ENCODE measurements at places on chromosomes 11 and 22. TPM values are rescaled to one million over a fixed set of nuclear protein-coding genes. Genes with fewer than 3 reads are reported as not detected.

Gene SLC22A6
- not detected for total RNA-seq

Gene BLID
- not detected for total RNA-seq

Gene NPAS4
- not detected for total RNA-seq

Gene THRSP
- total RNA-seq, result not detected

Gene ARHGAP8
- 0.37 TPM for total RNA-seq

Gene CHST1
- total RNA-seq, result not detected

Gene PKP3
- total RNA-seq, result not detected

Gene UNC93B1
- 123 TPM for total RNA-seq

Gene FDX1
- total RNA-seq, result 10.0 TPM

Gene ALKBH8
- 13.3 TPM for total RNA-seq

DNA sequence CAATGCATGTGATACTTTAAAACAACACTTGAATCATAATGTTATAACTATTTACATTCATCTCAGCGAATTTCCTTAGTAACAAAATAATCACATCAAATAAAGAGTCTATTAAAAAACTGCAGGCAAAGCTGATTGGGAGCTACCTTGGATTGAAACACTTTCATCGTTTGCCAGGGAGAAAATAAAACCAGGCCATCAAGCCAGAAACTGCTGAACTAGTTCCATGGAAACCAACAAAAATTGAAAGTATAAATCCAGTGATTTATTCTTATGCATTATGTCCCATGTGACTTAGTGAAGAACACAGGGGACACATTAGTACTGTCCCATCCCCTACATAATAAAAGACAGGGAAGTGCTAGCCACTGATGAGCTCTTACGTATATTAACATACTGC is 21.7 kb downstream of the SLC35F2 start:
- peaks cover 13% of the 10 kb centered on the region for H3K4me1 ChIP-seq
- H3K4me3 ChIP-seq, result no peak overlapping the region
- H3K27me3 ChIP-seq, result no peaks in the 10 kb centered on the region
- no peak for DNase-seq

DNA sequence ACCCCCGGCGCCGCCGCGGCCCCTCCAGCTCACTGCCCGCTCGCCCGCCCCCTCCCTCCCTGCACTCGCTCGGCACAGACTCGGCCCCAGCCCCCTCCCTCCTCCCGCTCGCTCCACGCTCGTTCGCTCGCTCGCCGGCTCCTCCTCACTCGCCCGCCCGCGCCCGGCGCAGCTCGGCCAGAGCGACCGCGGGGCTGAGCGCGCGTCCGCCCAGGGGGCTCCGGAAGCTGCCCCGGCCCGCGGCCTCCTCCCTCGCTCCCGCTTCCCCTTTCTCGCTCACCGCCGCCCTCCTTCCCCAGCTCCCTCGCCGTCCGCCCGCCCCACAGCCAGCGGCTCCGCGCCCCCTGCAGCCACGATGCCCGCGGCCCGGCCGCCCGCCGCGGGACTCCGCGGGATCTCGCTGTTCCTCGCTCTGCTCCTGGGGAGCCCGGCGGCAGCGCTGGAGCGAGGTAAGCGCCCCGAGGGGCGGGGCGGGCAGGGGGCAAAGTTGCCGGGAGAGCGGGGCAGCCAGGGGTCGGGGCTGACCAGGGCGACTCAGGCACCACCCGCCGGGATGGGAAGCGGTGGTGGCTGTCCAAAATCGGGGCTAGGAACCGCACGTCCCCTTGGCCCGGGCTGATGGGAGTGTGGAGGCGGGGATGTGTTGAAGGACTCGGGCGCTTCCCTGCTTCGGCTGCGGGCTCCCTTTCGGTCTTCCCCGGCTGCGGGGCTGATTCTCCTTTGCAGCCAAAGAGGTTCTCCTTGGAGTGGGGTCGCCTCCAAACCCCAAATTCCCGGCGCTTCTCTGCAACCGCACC is at the start of gene SEZ6L:
TSS of gene SEZ6L (plus strand) at position 148 of the 797 bp plus-strand sequence. CDS start at position 356, 208 bp downstream.
- no peaks in the 10 kb centered on the region for H3K36me3 ChIP-seq
- no peak within 1 kb of the TSS for H3K27ac ChIP-seq
- H3K4me3 ChIP-seq, result peak within 1 kb of the TSS; percentile 35
- H3K4me1 ChIP-seq, result peaks cover 18% of the 10 kb centered on the region
- peak; percentile 35 for DNase-seq

DNA sequence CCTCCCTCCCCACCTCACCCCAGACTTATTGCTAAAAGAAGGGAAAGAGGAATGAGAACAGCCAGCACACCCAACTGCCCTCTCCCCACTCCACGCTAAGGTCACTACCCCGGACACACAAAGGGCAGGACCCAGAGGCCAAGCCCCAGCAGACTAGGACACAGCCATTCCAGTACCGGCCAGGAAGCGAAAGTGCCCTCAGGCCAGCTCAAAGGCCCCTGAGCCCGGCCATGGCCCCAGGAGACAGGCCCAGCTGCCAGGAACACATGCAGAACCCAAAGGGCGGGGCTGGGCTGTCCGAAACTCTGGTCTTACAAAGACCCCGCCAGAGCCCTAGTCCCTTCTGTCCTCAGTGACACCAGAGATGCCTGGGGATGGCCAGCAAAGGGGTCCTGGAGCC is 5.5 kb downstream of the RCOR2 start:
- no peaks in the 10 kb centered on the region for H3K27me3 ChIP-seq
- H3K27ac ChIP-seq, result no peak overlapping the region
- peaks cover 9% of the 10 kb centered on the region for H3K4me1 ChIP-seq
- H3K4me3 ChIP-seq, result no peak overlapping the region

DNA sequence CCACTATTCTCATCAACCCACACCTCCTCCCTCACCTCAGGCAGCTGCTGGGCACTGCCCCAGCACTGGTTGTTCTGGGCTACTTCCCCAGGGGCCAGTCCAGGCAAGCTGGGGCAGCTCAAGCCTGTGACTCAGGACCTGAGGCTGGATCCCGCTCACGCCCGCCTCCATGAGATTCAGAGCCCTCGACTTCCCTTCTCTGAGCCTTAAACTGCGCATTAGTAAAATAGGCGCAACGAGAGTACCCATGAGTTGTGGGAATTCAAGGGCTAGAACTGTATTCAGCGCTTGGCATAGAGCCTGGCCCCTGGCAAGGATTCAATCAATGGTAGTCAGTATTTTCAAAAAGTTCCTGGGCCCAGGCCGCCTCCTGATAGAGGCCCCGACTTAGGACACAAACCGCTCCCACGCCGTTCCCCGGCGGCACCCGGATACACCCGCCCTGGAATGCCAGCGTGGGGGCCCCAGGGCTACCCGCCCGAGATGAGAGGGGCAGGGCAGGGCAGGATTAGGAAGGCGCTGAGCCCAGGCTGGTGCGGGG is 723 bp upstream of the CD82 start:
- H3K27me3 ChIP-seq, result no peaks in the 10 kb centered on the region
- peaks cover 58% of the 10 kb centered on the region for H3K4me1 ChIP-seq
- peak overlapping the region; percentile 73 for H3K27ac ChIP-seq
- peaks cover 8% of the 10 kb centered on the region for H3K36me3 ChIP-seq

GRCh38 chr11:8723711-8724110 is 41.1 kb downstream of the RPL27A start:
- no peak for DNase-seq
- H3K4me1 ChIP-seq, result peaks cover 2% of the 10 kb centered on the region
- H3K4me3 ChIP-seq, result no peak overlapping the region
- H3K27me3 ChIP-seq, result no peaks in the 10 kb centered on the region
- no peak overlapping the region for H3K27ac ChIP-seq

DNA sequence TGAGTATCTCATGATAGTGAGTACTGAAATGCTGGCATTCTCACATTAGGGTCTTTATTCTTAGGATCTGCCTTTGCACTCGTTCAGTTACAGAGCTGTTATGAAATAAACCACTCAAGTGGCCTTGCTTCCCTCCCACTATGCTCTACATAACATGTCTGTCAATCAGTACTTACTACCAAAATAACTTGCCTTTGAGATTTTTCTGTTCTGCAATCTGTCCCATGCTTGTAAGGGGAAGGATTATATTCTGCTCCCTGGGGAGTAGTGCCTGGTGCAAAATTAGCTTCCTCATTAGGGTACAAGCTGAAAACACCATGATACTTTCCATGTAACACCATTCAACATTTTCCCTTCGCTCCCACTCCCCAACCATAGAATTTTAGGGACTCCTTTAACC is 1.9 kb upstream of the GRAP2 start:
- H3K27me3 ChIP-seq, result no peaks in the 10 kb centered on the region
- peaks cover 51% of the 10 kb centered on the region for H3K4me1 ChIP-seq
- H3K4me3 ChIP-seq, result peak overlapping the region; percentile 8
- no peaks in the 10 kb centered on the region for H3K36me3 ChIP-seq

DNA sequence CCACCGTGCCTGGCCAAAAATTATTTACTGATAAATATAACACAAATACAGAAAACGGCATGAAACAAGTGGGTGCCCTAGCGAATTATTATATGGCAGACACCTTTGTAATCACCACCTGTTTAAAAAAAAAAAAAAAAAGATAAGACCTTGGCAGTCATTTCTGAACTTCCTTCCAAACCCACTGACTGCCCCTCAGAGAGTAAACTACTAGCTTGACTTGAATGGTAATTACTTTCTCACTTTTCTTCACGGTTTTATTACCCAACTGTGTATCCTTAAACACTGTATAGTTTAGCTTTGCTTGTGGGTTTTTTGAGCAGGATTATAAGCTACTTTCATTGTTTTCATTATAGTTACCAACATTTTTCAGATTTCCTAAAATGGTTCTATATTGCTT is 23.7 kb downstream of the SFI1 start:
- no peak overlapping the region for H3K27ac ChIP-seq
- DNase-seq, result no peak
- peaks cover 5% of the 10 kb centered on the region for H3K36me3 ChIP-seq
- no peak overlapping the region for H3K4me3 ChIP-seq
- H3K27me3 ChIP-seq, result no peaks in the 10 kb centered on the region

- no peak overlapping the region for H3K4me3 ChIP-seq
- no peaks in the 10 kb centered on the region for H3K27me3 ChIP-seq
- H3K4me1 ChIP-seq, result no peaks in the 10 kb centered on the region
Observed at GRCh38 chr11:16299884-16300782, 56.2 kb downstream of the SOX6 start.

GRCh38 chr11:96114178-96115064 is 190.5 kb upstream of the MTMR2 start:
- no peak overlapping the region for H3K4me3 ChIP-seq
- peaks cover 4% of the 10 kb centered on the region for H3K36me3 ChIP-seq
- no peak overlapping the region for H3K27ac ChIP-seq

GRCh38 chr11:72013765-72014711 is 15.3 kb downstream of the IL18BP start:
- H3K36me3 ChIP-seq, result peaks cover 1% of the 10 kb centered on the region
- no peak overlapping the region for H3K27ac ChIP-seq
- H3K4me3 ChIP-seq, result no peak overlapping the region

DNA sequence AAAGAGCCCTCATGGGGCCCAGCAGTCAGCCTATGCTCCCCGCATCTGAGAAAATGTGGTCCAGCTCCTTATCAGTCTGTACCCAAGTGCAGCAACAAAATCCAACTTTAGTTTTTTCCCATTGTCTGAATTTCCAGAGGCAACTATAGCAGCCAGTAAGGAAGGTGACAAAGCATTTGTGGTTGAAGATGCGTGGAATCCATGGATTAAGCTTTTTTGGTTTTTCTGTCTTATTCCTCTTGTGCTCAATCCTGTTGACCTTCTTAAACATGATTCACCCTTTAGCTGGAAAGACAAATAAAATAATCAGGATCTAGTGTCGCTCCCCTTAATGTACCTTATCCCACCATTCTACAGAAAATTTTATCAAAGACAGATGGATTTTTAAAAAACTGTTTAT is 14.3 kb downstream of the GDPD4 start:
- no peaks in the 10 kb centered on the region for H3K4me1 ChIP-seq
- no peaks in the 10 kb centered on the region for H3K36me3 ChIP-seq
- H3K4me3 ChIP-seq, result no peak overlapping the region
- peaks cover 2% of the 10 kb centered on the region for H3K27me3 ChIP-seq
- no peak overlapping the region for H3K27ac ChIP-seq

- H3K27ac ChIP-seq, result no peak overlapping the region
- H3K36me3 ChIP-seq, result no peaks in the 10 kb centered on the region
- H3K27me3 ChIP-seq, result no peaks in the 10 kb centered on the region
- H3K4me3 ChIP-seq, result no peak overlapping the region
Observed at GRCh38 chr11:113167599-113167998, 146.8 kb upstream of the TTC12 start.

DNA sequence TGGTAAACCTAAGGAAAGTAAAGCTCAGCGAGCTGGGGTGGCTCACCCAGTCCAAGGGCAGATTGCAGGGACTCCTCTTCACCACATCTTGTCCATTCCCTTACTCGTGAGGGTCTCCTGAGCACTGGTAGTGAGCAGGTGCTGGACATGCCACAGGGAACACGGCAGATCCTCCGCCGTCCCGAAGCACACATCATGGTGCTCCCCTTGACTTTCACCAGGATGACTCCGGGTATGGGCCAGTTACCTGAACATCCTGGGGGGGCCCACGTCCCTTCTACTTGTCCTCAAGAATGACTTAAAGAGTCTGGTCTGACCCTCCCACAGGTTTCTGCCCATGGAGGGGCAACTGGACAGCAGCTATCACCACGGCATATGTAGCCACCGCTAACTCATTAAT is 8.0 kb upstream of the SF1 start:
- no peaks in the 10 kb centered on the region for H3K27me3 ChIP-seq
- peaks cover 28% of the 10 kb centered on the region for H3K4me1 ChIP-seq
- H3K4me3 ChIP-seq, result no peak overlapping the region
- H3K27ac ChIP-seq, result no peak overlapping the region

GRCh38 chr22:17476838-17477237 is 86.5 kb upstream of the SLC25A18 start:
- H3K27ac ChIP-seq, result no peak overlapping the region
- no peaks in the 10 kb centered on the region for H3K36me3 ChIP-seq
- no peaks in the 10 kb centered on the region for H3K27me3 ChIP-seq
- H3K4me1 ChIP-seq, result no peaks in the 10 kb centered on the region

DNA sequence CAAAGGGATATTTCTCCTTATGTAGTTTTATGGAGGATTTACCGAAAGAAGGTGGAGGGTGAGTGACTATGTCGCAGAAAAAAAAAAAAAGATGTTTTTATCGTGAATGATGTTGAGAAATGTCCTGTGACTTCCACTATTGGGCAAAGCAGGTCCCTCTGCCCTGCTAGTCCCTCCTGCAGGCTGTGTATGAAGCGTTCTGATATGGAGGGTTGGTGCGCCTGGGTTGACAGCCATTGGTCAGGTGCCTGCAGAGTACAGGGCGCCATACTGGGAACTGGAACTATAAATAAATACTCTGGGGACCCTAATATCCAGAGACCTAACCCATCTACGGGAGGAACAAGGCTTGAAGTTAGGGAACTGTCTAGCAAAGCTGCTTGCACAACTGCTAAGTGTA is 1.5 kb downstream of the IL17RA start:
- H3K27ac ChIP-seq, result no peak overlapping the region
- DNase-seq, result no peak
- peak overlapping the region; percentile 34 for H3K4me3 ChIP-seq

GRCh38 chr22:22692707-22693530 is 48.5 kb downstream of the GGTLC2 start:
- H3K27me3 ChIP-seq, result no peaks in the 10 kb centered on the region
- DNase-seq, result peak; percentile 83
- H3K27ac ChIP-seq, result peak overlapping the region; percentile 26
- no peak overlapping the region for H3K4me3 ChIP-seq
- H3K36me3 ChIP-seq, result no peaks in the 10 kb centered on the region

- no peak for DNase-seq
- H3K36me3 ChIP-seq, result no peaks in the 10 kb centered on the region
- no peak overlapping the region for H3K4me3 ChIP-seq
- no peaks in the 10 kb centered on the region for H3K27me3 ChIP-seq
- no peaks in the 10 kb centered on the region for H3K4me1 ChIP-seq
- H3K27ac ChIP-seq, result no peak overlapping the region
Observed at GRCh38 chr11:112735470-112735869, 225.8 kb upstream of the NCAM1 start.

All from B cell (primary cell).